ENCODE measurements at places on chromosomes 2 and 18. TPM values are rescaled to one million over a fixed set of nuclear protein-coding genes. Genes with fewer than 3 reads are reported as not detected.

Gene ANTXR1
- 164 TPM for total RNA-seq

Gene UPP2
- total RNA-seq = not detected

Gene C2orf68
- total RNA-seq = 26.2 TPM

Gene GRHL1
- 1.5 TPM for total RNA-seq

Gene RTP5
- total RNA-seq = not detected

Gene PTH2R
- not detected for total RNA-seq

Gene APCDD1
- 0.07 TPM for total RNA-seq

Gene PLA2R1
- 2.2 TPM for total RNA-seq

Gene CLK1
- total RNA-seq = 34.4 TPM

Gene EPHA4
- 0.97 TPM for total RNA-seq

Gene FOXD4L1
- 0.09 TPM for total RNA-seq

Gene IL36G
- total RNA-seq = not detected

Gene UGT1A9
- total RNA-seq = 3.9 TPM

Gene LHCGR
- total RNA-seq = not detected

Gene UGT1A5
- not detected for total RNA-seq

Measured in A549 treated with dexamethasone at 1 μM for 4 hours (cell line).